Stimulated activated CD4-positive, alpha-beta T cell treated with anti-CD3 and anti-CD28 coated beads, Interleukin-15, amount 100 ng/mL, for 1 hour (primary cell): ENCODE measurements at places on chromosomes 5 and 9.

- DNase-seq, result no peak
Measured at GRCh38 chr5:57334475-57334874, 148.1 kb downstream of the ACTBL2 start.

DNA sequence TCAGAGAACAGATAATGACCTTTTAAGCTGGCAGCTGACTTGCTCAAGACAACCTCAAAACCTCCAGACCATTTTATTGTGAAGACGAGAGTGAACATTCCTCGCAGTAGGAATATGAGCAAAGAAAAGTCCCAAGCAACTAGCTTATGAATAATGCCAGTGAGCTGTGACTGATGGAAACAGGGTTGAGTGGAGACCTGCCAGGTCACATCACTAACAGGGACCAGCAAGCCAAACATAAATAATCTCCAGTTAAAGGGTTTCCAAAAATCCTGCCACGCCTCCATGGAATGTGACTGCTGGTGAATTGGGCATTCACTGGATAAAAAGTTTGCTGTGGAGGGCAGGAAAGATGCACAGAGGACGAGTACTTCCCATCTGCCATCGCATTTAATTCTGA, 185.4 kb downstream of the CRB2 start:
- no peak for DNase-seq

DNA sequence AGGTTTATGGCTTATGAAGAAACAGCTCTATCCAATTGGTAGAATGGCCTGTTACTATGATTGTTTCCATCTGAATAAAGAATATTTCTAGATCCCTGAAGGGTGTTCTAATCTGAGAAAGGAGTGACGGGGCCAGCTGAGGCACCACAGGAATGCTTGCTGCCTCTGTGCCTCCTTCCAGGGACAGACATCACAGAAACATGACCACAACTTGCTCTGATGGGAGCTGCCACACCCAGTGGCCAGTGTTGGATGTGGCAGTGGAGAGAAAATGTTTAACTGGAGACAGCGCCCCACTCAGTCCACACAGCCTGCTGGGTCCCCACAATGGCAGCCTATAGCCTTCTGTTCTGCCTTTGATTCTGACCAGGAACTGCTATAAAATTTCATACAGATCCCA, 38.6 kb upstream of the TESK1 start:
- DNase-seq, result no peak

DNA sequence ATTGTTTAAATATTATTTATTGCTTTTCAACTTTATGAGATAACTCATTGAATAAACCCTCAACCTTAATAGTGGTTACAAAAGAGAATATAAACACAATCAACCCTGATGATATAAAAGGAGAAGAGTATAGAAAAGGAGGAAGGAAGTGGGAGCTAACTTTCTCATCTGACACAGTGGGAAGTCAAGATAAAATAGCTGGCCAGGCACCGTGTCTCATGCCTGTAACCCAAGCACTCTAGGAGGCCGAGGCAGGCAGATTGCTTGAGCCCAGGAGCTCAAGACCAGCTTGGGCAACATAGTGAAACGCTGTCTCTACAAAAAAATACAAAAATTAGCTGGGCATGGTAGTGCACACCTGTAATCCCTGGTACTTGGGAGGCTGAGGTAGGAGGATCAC, 93.5 kb downstream of the PPP2R2B start:
- no peak for DNase-seq

DNA sequence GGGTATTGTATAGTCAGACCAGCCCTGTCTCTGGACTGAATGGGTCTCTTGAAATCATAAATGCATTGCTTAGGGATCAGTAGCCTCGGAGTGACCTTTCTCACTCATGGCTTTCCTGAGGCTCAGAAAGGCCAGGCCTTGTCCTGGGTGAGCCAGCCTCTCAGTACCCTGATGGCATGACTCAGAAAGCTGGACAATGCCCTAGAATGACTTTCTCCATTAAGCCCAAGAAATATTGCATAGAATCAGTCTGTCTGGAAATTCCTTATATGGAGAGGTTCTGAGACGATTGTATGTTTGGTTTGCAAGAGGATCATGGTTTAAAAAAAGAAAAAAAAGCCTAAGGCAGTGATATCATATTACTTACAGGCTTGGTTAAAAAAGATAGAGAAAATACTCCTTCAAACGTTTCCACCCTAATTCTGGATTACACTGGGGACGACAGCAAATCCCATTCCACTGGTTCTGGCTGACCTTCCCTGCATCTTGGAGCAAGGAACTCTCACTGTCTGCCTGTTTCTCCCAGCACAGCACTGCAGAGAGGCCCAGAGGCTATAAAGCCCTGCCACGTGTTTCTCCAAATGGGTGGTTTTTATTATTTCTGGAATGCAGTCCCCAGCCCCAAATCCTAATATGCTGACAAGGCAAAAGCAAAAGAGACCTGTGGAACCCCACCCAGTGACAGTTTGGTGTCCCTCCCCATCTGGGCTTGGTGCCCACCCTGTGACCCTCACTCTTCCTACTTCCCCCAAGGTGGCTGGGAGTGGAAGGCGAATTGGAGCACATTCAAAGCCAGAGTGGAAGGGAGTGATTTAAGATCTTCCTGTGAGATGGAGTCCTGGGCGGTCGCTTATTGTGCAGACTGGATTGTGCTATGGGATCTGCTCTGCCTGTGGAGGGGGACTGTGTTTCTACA, 34.4 kb downstream of the MAP1B start:
- no peak for DNase-seq

- DNase-seq, result no peak
Measured at GRCh38 chr5:15334551-15335266, 165.3 kb upstream of the FBXL7 start.

DNA sequence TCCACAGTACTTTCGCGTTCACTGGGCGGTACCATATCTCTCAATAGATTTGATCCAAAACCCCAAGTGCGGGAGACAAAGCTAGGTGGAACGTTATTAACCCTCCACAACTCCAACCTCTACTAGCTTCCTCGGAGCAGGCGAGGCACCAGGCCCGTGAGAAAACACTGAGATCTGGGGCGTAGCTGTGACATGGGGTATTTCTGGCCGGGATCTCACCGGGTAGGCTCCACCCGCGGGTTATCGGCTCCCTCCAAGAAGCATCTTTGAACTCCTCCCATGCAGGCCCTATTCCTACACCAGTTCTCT, 350 bp upstream of the SLC25A46 start:
- DNase-seq, result no peak

DNA sequence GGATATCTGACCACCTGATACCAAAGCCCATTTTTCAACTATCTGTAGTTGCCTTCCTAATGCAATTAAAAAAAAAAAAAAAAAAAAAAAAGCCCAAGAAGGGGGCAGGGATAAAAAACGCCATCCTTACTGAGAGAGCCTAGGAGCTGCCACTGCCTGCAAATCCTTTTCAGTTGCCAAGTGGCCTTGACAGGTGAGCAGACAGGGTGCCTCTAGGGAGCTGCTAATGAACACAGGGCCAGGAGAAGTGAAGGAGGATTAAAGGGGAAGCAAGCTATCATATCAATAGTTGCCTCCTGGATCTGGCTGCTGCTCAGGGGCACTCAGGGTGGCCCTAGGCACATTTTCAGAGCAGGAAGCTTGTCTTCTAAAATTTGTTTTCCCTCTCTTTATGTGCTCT, 547.4 kb downstream of the TLE1 start:
- DNase-seq, result no peak

- DNase-seq, result no peak
Measured at GRCh38 chr9:135728436-135729110, 26.6 kb downstream of the KCNT1 start.

- DNase-seq, result no peak
Measured at GRCh38 chr5:134084570-134084969, 29.9 kb upstream of the TCF7 start.

DNA sequence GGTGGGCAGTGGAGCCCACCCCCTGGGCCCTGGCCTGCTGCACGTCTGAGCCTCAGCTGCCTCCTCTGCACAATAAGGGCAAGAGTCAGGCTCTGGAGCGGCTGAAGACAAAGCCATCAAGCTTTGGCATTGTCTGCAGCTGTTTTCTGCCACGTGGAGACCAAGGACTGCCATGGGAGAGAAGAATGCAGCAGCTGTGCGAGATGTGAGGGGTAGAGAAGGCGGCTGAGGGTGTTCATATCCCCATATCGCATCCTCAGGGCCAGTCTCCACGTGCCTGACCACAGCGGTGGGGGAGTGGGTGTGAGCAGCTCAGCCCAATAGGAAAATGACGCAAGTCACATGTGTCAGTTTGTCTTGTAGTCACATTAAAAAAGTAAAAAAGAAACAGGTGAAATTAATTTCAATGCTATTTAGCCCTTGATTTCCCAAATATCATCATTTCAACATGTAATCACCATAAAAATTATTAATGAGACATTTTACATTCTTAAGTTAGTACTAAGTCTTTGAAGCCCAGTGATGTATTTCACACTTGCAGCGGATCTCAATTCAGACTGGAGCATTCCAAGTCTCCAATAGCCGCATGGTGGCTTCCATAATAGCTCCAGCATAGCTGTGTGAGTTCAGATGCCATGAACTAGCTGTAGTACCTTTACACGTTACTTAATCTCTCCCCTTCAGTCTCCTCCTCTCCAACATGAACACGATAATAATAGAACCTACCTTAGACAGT, 6.6 kb downstream of the C1QTNF2 start:
- DNase-seq, result no peak

DNA sequence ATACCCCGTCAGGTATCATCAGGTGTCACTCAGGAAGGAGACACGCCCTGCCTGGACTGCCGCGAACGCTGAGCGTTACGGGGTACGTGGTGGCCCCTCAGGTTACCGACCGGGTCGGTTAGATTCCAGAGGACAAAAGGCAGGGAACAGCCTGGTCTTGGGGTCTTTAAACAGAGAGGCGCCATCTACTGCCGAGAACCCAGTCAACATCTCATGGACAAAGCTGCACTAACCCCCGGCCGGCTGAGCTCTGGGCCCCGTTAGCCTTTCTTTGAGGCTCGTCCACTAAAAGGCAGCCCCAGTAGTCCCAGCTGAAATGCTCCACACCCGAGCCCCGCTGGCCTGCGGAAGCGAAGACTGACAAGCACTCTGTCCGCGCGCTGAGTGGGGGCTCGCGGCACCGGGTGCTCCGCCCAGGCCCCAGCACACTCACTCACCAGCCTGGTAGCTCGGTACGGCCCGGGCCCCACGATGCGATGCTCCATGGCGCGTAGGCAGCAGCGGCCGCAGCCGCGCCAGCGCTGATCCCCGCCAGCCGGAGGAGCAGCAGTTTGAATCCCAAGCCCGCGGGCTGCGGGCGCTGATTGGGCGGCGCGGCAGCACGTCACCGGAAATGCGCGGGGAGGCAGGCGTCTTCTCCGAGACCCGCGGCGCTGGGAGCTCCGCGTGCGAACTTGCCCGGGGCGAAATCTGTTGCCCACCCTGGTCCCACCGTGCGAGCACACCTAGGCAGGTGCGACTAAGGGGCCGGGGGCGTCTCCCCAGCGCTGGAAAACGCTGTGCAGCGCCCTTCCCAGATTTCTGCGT, at the start of gene DEPDC1B:
TSS of gene DEPDC1B (minus strand) at position 558 of the 807 bp plus-strand sequence. CDS start at position 485, 73 bp downstream.
- peak; percentile 82 for DNase-seq

- no peak for DNase-seq
Measured at GRCh38 chr5:5795074-5795771, 372.7 kb downstream of the ICE1 start.

GRCh38 chr5:95949810-95950209, 11.8 kb downstream of the ELL2 start:
- DNase-seq, result no peak

DNA sequence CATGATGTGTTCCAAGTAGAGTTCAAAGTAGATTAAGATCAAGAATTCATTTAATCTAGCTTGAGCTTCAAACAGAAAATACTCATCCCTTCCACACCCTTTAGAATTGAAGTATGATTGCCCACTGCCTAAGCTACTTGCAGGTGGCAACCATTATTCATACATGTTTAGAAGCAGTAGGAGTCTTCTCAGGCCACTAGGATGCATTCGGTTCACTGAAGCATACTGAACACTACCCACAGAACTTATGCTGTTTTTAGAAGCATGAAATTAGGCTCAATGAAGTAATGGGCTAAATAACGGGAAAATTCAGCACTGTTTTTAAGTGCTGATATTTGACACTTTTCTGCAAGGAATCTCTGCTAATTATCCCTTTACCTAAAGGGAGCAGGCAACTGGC, 263.4 kb downstream of the DEPDC1B start:
- no peak for DNase-seq

- no peak for DNase-seq
Measured at GRCh38 chr9:130885484-130886375, 10.9 kb downstream of the QRFP start.

GRCh38 chr5:67262206-67262605, 65.6 kb upstream of the CD180 start:
- DNase-seq, result no peak

DNA sequence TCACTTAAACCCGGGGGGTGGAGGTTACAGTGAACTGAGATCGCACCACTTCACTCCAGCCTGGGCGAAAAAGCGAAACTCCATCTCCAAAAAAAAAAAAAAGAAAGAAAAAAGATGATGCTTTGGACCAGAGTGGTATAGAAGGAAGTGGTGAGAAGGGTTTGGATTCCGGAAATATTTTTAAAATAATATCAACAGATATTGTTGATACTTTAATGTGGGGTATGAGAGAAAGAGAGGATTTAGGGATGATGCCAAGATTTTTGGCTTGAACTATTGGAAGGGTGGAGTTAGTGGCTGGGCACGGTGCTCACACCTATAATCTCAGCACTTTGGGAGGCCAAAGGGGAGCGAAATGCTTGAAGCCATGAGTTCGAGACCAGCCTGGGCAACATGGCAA, 49.6 kb upstream of the PLIN2 start:
- DNase-seq, result no peak

DNA sequence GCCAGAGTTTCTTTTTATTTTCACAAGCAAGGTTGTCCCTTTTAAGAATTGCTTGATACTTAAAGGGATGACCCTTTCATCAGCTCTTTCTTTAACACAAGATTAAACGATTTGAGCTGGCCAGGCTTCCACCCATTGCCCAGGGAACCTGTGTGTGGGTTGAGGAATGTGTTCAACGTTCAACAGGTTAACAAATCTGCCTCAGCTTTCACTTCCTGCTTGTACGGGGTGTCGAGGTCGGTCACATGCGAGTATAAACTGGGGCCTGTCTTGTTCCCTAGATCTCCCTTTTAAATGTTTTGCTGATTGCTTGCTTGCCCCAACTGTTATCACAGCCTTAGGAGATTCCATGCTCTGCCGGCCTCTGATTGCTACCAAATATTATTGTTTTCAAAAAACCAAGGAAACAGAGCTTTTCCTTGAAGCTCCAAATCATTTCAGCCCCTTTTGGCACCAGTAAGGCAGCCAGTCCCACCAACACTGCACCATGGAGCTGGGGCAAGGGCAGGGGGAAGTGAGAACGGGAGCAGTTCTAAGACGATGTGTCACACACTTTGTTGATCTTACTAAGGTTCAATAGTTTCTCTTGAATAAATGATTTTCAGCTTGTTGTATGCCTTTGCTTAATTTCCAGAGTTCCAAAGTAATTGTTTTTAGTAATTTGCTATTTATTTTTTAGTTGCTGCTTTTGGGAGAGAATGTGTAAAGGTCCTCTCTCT, 10.7 kb upstream of the CLK4 start:
- no peak for DNase-seq

GRCh38 chr5:157306081-157306480, 40.2 kb downstream of the CYFIP2 start:
- DNase-seq, result no peak

- no peak for DNase-seq
Measured at GRCh38 chr5:62310426-62311143, 4.6 kb downstream of the KIF2A start.

- DNase-seq, result no peak
Measured at GRCh38 chr5:126066836-126067235, 356.4 kb upstream of the GRAMD2B start.
